ENCODE measurements at places on chromosomes 12 and 14.

GRCh38 chr12:89373763-89374572, 21.7 kb upstream of the DUSP6 start:
- DNase-seq = no peak

DNA sequence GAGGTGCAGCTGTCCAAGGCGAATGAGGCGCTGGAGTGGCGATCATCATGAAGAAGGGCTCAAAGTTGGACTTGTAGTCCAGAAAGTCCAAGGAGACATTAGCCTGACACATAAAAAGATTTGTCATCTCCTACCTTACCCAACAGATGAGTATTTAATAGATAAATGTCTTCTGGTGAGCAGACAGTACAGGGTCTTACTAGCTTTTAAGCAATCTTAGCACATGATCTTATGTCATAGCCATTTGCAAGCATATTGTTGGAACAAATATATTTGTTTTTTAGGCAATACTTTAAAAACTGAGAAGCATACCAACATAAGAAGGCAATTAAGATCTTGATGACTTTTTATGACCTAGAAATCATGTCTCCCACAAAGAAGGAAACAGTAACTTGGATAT, 16.0 kb downstream of the GNS start:
- DNase-seq = no peak

DNA sequence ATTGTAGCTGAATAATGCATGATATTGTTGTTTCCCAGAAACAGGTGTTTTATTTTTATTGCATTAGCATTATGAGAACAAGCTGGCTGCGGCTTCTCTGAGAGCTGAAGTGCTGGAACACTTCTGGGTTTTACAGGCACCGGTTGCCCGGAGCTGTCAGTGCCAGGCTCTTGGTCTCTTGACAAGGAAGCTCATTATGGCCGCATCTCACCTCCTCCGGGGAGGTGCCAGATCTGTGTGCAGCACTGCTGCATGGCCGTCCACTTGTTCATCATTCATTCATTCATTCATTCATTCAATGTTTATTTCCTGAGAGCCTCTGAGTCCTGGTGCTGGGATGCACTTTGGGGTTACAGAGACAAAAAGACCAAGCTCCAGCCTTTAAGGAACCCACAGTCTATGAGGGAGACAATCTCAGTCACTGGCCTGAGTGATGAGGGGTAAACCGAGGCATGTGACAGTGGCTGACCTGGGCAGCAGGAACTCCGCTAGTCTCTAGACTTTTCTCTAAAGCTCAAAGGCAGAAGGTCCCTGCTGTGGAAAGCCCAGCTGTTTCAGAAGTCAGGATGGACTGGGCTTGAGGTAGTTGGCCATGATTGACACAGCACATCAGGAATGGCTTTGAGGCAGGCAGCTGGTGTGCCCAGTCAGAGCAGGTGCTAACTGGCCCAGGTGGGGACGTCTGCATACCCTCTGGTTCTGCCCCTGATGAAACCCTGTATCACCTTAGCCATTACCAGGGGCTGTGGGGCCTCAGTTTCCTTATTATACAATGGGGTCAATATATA, 181.0 kb downstream of the ADGRD1 start:
- DNase-seq = no peak

- no peak for DNase-seq
These were observed 60.1 kb upstream of the CNTN1 start for GRCh38 chr12:40632171-40632570.

- no peak for DNase-seq
These were observed 8.2 kb downstream of the KRT79 start for GRCh38 chr12:52825961-52826360.

DNA sequence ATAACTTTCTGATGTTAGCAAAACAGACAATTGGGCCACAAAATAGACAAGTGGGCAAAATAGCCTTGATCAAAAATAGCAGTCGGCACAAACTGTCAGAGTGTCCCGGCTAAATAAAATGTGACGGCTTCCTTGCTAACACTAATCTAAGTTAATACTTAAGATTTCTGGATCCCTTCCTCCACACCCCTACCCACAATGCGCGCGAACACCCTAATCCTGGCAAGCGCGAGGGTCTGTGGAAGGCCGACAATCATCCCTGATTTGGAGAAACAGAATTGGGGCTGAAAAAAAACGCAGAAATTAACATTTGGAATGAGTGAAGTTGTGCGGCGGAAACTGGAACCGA, 489 bp downstream of the CEP290 start:
- no peak for DNase-seq

DNA sequence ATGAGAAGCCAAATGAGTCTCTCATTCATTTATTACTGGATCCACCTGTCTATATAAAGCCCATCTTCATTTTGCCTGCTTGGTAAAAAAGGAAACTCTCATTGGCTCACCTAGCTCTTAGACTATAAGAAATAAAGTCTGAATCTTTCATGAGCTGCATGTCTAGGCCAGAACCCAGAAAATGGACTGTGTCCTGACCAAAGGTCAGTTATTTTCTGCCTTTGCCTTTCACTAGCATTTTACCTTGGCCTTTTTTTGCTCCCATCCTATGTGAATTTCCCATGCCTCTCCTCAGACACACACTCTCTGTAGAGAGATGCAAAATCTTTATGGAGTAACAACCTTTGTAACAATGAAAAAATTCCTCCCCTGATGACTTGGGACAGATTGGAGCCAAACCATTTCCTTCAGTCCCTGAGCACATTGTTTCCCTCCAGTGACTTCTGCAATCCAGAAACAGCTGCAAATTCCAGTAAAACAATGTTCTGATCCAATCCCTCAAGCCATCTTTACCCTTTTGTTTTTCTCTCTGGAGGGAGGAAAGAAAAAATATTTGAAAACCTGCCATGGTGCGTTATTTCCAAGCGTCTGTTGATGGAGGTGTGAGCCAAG, 33.6 kb upstream of the MAP3K9 start:
- DNase-seq = no peak

Data from cerebellar nuclear complex (tissue), 1 donor.